ENCODE measurements at places on chromosomes 13 and 19. TPM values are rescaled to one million over a fixed set of nuclear protein-coding genes. Genes with fewer than 3 reads are reported as not detected.

DNA sequence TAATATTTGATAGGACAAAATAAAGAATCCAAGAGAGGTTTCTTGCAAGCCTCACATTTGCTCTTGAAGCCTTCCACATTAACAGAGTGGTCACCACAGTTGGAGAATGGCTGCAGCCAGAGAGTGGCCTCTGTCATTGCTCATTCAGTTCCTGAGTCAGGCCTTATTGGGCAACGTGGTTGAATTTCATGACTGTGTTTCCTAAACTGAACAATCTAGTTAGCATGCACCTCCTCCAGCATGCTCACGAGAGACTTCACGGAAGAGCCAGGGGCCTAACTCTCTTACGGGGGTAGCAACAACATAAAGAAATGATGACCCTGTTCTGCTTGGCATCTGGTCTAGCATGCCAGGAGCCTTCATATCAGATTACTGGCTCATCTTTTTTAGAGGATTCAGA is 9.6 kb upstream of the UBL3 start:
- H3K27ac ChIP-seq = no peak overlapping the region
- no peak overlapping the region for H3K4me3 ChIP-seq
- no peaks in the 10 kb centered on the region for H3K36me3 ChIP-seq
- no peak for DNase-seq
- H3K27me3 ChIP-seq = no peaks in the 10 kb centered on the region

- no peak overlapping the region for H3K27ac ChIP-seq
- no peak for DNase-seq
- no peaks in the 10 kb centered on the region for H3K27me3 ChIP-seq
- H3K4me1 ChIP-seq = 0 out of 2 replicates have a peak, but pooled peaks cover 3% of the 10 kb centered on the region
- no peaks in the 10 kb centered on the region for H3K36me3 ChIP-seq
Measured at GRCh38 chr13:110925023-110925612, 10.2 kb upstream of the ANKRD10 start.

DNA sequence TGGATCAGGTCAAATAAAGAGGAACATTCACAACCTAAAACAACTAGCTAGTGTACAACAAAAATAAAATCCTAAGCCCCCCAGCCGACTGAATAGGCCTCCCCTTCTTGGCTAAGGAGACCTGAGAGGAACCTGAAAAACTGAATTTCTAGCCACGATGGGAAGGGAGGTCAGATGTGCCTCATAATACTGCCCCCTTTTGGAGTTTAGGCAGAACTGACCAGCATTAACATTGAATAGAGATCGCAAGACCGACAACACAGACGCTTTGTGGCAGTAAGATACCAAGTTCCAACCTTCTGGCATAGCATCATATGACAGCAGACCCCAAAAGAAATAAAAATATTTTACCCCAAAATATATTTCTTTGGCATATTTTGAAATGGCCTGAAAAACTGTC is 15.9 kb downstream of the CBY2 start:
- H3K27me3 ChIP-seq = no peaks in the 10 kb centered on the region
- no peak overlapping the region for H3K27ac ChIP-seq
- no peak overlapping the region for H3K4me3 ChIP-seq
- DNase-seq = no peak
- H3K4me1 ChIP-seq = no peaks in the 10 kb centered on the region
- no peaks in the 10 kb centered on the region for H3K36me3 ChIP-seq

- no peaks in the 10 kb centered on the region for H3K27me3 ChIP-seq
- DNase-seq = no peak
- H3K4me1 ChIP-seq = no peaks in the 10 kb centered on the region
- H3K36me3 ChIP-seq = no peaks in the 10 kb centered on the region
- no peak overlapping the region for H3K4me3 ChIP-seq
- H3K27ac ChIP-seq = no peak overlapping the region
Measured at GRCh38 chr13:103078158-103078557, 11.9 kb upstream of the SLC10A2 start.

- no peaks in the 10 kb centered on the region for H3K4me1 ChIP-seq
- no peak overlapping the region for H3K27ac ChIP-seq
- H3K4me3 ChIP-seq = no peak overlapping the region
- H3K36me3 ChIP-seq = no peaks in the 10 kb centered on the region
Measured at GRCh38 chr19:7482584-7483439, 6.0 kb downstream of the PEX11G start.

- no peaks in the 10 kb centered on the region for H3K4me1 ChIP-seq
- H3K4me3 ChIP-seq = no peak overlapping the region
- DNase-seq = no peak
- H3K36me3 ChIP-seq = no peaks in the 10 kb centered on the region
Measured at GRCh38 chr19:38434549-38435051, 1.1 kb downstream of the RYR1 start.

- no peaks in the 10 kb centered on the region for H3K27me3 ChIP-seq
- H3K36me3 ChIP-seq = no peaks in the 10 kb centered on the region
- H3K27ac ChIP-seq = no peak overlapping the region
- no peak for DNase-seq
Measured at GRCh38 chr19:4733755-4734345, 10.2 kb upstream of the DPP9 start.

GRCh38 chr19:35408284-35409171 is 37.7 kb downstream of the GPR42 start:
- no peak overlapping the region for H3K4me3 ChIP-seq
- no peaks in the 10 kb centered on the region for H3K36me3 ChIP-seq
- peaks cover 21% of the 10 kb centered on the region for H3K27me3 ChIP-seq
- H3K27ac ChIP-seq = no peak overlapping the region

- no peak overlapping the region for H3K4me3 ChIP-seq
- H3K4me1 ChIP-seq = peaks cover 6% of the 10 kb centered on the region
- H3K36me3 ChIP-seq = no peaks in the 10 kb centered on the region
- H3K27ac ChIP-seq = no peak overlapping the region
- DNase-seq = no peak
Measured at GRCh38 chr19:16607819-16608218, 20.2 kb downstream of the MED26 start.

GRCh38 chr13:24203811-24204210 is 43.3 kb downstream of the SPATA13 start:
- no peak overlapping the region for H3K27ac ChIP-seq
- DNase-seq = no peak
- no peaks in the 10 kb centered on the region for H3K27me3 ChIP-seq
- no peak overlapping the region for H3K4me3 ChIP-seq
- H3K36me3 ChIP-seq = no peaks in the 10 kb centered on the region
- no peaks in the 10 kb centered on the region for H3K4me1 ChIP-seq

GRCh38 chr19:19538061-19538784 is at the start of gene CILP2:
Gene CILP2 (plus strand): TSS chr19:19538265. CDS start chr19:19538350, 85 bp downstream.
- H3K4me3 ChIP-seq = no peak within 1 kb of the TSS
- DNase-seq = no peak
- no peak within 1 kb of the TSS for H3K27ac ChIP-seq

The CLDN10 gene
- 10.5 TPM for total RNA-seq

The ZNF681 gene
- total RNA-seq = 2.0 TPM

The OR10H5 gene
- not detected for total RNA-seq

Data from Panc1 (cell line).